ENCODE measurements at places on chromosomes 13 and 19.

GRCh38 chr19:40813182-40813581 lies 14.2 kb downstream of the EGLN2 start:
- no peak for DNase-seq

GRCh38 chr13:98538876-98539275 lies 38.0 kb downstream of the STK24 start:
- DNase-seq = no peak

DNA sequence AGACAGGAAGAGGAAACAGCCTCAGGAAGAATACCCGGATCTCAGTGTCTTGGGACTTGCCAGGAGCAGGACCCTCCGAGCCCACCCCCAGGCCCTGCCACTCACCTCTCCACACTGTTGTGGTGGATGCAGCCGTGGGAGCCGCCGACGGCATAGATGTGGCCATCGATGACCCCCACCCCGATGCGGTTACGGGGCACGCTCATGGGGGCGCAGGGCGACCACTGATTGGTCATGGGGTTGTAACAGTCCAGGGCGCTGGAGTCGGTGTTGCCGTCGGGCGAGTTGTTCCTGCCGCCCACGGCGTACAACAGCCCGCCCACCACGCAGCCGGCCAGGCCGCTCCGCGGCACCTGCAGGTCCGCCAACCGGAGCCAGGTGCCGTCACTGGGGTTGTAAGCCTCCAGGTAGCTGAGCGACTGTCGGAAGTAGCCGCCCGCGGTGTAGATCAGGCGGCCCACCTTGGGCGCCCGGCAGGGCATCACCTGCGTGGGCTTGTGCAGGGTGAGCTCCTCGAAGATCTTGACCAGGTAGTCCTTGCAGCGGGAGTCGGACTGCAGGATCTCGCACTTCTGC lies 11.6 kb downstream of the KEAP1 start:
- DNase-seq = no peak

DNA sequence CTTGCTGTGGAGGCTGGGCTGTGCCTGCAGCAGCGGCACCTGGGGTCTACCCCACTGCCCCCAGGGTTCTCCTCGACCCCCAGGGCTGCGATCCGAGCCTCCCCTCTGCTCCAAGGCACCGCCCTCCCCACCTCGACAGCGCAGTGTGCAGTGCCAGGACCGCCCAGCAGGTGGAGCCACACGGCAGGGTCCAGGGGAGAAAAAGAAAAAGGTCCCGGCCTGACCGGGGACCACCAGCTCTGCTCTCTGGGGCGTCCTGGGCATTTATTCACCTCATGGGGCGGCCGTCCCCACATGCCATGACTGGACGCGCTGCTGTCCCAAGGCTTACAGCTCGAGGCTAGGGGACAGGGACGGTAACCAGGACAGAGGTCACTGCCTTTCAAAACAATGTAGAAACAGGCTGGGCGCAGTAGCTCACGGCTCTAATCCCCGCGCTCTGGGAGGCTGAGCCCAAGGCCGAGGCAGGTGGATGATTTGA lies 10.6 kb downstream of the REXO1 start:
- DNase-seq = peak; percentile 75

- peak; percentile 14 for DNase-seq
Measured at GRCh38 chr19:4970558-4971423, 1.9 kb downstream of the KDM4B start.

- DNase-seq = no peak
Measured at GRCh38 chr13:112465251-112466131, 89.3 kb downstream of the SPACA7 start.

DNA sequence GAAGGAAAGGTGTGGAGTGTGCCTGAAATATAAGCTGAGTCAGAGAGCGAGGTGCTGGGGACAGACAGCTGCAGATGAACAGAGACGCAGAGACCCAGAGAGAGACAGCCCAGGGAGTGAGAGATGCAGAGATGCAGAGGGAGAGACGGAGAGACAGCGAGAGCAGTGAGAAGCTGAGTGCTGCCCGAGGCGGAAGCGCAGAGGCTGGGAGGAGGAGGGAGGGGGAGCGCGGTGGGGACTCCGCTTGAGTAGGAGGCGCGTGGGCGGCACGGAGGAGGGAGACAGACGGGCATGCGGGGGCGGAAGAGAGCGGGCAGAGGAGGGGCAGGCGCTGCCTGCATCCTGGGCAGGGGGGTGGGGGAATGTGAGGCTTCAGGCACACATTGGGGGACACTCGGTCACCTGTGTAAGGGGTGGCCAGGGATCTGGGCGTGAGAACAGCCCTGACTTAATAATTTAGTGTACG lies 25.7 kb downstream of the SLC8A2 start:
- peak; percentile 53 for DNase-seq

DNA sequence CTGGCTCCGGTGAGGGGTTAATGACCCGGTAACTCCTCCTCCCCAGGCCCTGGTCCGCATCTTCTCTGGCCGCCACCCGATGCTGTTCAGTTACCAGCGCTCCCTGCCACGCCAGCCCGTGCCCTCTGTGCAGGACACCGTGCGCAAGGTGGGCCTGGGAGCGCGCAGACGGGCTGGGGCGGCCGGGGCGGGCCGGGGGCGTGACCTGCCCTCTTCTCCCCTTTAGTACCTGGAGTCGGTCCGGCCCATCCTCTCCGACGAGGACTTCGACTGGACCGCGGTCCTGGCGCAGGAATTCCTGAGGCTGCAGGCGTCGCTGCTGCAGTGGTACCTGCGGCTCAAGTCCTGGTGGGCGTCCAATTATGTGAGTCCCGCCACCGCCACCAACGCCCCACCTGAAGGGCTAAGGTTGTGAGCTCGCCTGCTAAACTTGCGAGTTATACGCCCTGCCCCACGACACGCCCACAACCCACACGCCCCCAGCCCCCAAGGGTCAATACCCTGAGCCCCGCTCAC lies 10.4 kb downstream of the CPT1C start:
- DNase-seq = no peak

DNA sequence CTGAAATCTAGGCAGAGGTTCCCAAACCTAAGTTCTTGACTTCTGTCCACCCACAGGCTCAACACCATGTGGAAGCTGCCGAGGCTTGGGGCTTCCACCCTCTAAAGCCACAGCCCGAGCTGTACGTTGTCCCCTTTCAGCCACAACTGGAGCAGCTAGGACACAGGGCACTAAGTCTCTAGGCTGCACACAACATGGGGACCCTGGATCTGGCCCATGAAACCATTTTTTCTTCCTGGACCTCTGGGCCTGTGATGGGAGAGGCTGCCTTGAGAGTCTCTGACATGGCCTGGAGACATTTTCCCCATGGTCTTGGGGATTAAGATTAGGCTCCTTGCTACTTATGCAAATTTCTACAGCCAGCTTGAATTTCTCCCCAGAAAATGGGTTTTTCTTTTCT lies 118.4 kb downstream of the GPC5 start:
- no peak for DNase-seq

- no peak for DNase-seq
Measured at GRCh38 chr19:2374808-2375207, 14.7 kb downstream of the TMPRSS9 start.

DNA sequence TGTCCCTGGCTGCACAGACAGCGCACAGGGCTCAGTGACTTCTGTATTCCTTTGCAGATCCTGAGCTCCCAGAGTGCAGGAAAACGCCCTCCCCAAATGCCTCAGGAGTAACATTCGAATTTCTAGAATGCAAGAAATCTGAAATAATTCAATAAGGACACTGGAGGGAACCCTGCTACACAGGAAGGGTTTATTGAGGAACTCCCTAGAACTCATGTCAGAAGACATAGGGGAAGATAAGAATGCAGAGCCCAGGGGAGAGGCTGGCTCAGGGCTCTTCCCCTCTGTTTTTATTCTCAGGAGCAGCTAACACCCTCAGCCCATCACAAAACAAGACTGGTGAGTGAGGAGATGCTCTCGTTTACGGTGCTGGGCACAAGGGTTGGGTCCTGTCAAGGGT lies 6.8 kb downstream of the LILRA1 start:
- no peak for DNase-seq

GRCh38 chr13:51838240-51838846 lies 6.6 kb downstream of the TMEM272 start:
- no peak for DNase-seq

- no peak for DNase-seq
Measured at GRCh38 chr13:26253262-26253786, 605 bp upstream of the CDK8 start.

GRCh38 chr13:26847281-26847680 lies 86.7 kb upstream of the GPR12 start:
- DNase-seq = no peak

GRCh38 chr13:27635266-27635665 lies 13.6 kb downstream of the POLR1D start:
- DNase-seq = no peak

DNA sequence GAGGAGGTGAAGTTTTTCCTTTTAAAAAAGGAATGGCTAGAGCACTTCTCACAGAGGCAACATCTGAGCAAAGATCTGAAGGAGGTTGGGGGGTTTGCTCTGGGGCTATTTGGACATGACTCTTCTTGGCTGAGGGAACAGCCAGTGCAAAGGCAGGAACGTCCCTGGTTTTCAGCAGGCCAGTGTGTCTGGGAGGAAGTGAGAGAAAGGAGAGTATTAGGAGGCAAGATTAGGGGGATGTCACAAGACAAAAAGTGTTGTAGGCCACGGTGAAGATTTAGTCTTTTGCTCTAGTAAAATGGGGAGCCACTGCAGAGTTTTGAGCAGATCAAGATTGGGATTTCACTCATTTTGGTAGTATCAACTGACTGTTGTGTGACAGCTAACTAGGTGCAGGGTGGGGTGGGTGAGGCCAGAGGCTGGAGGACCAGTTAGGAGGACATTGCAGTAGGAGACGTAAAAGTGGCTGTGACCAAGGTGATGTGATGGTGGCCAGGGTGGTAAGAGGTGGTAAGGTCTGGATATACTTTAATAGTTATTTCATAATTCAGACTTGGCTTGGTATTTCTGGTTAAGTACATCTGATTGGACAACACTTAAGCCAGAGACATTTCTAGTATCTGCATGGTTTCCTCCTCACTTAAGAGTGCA lies 40.6 kb downstream of the WDFY2 start:
- DNase-seq = no peak

DNA sequence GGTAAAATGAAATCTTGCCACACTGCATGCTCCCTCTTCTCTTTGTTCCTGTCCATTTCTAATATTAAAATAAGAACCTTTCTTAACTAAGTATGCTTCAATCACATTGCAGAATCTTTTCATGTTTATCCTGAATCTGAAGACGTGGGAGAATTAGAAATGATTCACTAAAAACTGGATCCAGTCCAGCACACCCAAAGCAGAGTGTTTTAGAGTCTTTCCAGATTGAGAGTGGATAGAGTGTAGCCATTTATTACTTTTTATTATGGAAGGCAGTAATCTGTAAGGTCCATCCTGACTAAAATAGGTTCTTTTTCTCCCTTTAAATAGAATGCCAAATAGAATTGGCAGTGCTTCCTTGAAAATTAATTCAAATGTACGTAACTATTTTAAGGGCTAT lies 453.5 kb downstream of the TDRD3 start:
- no peak for DNase-seq

DNA sequence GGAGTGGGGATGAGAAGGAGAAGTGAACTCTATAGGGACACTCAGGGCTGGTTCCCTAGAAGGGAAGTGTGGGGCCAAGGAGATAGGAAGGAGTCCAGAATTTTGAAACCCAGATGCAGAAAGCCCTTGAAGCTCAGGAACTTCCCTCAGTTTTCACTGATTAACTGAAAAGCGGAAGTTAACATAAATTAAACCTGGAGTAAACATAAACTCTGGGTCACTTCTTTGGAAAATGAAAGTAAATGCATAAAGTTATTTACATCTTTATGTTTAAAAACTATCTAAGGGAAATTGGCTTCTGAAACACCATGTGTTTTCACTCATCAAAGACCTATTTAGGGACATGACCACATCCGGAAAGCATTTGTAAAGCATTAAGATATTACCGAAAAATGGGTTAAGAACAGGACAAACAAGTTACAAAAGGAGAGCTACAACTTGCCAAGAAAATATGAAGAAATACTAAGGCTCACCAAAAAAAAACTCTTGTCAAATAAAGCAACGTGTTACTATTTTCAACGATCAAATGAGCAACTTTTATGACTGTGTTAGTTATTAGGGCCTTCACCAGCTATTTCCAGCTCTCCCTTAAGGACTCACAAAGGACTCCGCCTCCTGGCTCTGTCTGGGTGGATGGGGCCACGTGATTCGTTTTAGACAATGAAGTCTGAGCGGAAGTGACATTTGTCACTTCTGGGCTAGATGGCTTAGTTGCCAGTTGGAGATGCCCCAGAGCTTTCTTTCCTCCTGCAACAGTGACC lies 439.1 kb upstream of the ZNF507 start:
- DNase-seq = no peak

- DNase-seq = no peak
Measured at GRCh38 chr13:65913173-65913572, 1317.0 kb downstream of the PCDH9 start.

GRCh38 chr13:113860665-113861432 lies 3.0 kb downstream of the GAS6 start:
- DNase-seq = no peak

DNA sequence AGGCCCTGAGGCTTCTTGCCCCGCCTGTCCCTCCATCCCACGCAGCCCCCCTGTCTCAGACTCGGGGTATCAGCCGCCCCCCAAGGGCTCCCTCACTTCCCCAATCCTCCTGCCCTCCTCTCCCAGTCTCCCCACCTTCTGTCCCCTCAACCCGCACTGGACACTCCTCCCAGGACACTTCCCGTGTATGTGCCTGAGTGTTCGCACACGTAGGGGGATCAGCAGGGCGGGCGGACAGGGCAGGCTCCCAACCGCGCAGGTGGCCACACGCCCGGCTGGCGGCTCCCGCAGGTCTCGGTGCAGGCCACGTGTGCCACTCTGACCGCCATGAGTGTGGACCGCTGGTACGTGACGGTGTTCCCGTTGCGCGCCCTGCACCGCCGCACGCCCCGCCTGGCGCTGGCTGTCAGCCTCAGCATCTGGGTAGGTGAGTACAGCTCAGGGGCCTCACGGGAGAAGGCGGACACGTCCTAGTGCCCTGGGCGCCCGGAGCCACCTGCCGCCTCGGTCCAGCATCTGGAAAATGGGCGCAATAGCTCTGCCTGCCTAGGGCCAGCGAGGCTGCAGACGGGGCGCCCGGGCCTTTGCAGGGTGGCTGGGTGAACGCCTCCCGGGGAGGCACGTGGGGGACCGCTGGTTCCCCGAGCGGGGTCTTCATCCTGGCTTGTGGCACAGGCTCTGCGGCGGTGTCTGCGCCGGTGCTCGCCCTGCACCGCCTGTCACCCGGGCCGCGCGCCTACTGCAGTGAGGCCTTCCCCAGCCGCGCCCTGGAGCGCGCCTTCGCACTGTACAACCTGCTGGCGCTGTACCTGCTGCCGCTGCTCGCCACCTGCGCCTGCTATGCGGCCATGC lies 2.3 kb downstream of the KISS1R start:
- peak; percentile 57 for DNase-seq

- DNase-seq = no peak
Measured at GRCh38 chr13:23883255-23883654, 5.9 kb downstream of the MIPEP start.

Data from stimulated activated CD4-positive, alpha-beta T cell treated with anti-CD3 and anti-CD28 coated beads, Interleukin-2, amount 100 ng/mL, for 24 hours (primary cell).